Tibial nerve (tissue), 4 donors: ENCODE measurements at places on chromosomes 2 and 18. TPM values are rescaled to one million over a fixed set of nuclear protein-coding genes. Genes with fewer than 3 reads are reported as not detected.

The ZAP70 gene
- total RNA-seq = 3.5 TPM

DNA sequence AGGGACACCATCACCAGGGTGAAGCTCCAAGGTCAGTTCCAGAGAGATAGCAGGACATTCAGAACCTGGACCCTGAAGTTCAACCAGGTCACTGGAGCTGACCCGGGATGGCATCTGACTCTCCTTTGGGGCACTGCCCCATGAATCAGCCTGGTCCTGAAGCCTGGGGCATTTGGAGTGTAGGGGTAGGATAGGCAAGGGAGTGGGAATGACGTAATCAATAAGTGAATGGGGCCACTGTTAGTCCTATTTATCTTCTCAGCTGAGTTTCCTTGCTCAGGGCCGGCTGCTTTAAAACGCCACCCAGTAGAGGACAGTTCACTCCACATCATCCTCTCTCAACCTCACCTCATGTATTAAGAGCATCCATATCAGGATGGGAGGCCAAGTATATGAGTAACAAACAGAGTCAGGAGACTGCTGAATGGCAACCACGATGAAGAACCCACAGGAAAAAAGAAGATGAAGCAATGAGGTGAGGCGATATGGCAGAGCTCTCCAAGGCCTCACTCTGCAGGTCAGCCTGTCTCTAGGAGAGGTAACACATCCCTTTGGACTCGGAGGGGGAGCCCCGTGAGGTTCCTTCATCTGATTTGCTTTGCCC lies 1.8 kb upstream of the RFX8 start:
- H3K4me3 ChIP-seq = no peak overlapping the region
- DNase-seq = no peak
- no peaks in the 10 kb centered on the region for H3K27me3 ChIP-seq
- H3K36me3 ChIP-seq = no peaks in the 10 kb centered on the region
- H3K4me1 ChIP-seq = no peaks in the 10 kb centered on the region

DNA sequence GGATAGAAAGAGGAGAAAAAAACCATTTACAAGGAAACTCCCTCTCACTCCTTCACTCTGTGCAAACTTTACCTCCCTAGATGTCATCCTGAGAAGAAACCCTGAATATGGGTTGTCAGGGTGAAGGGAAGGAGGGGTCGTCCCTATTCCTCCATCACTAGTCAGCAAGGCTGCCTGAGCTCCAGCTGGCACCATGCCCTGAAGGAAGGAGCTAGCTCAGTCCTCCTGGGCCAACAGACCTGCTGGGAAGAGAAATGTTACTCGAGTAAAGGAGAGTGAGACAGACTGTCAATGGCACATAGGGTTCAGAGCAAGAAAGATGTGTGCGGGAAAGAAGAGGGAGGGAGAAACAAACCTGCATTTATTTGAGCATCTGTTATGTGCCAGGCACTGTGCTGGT lies 18.3 kb upstream of the EPAS1 start:
- DNase-seq = no peak
- no peaks in the 10 kb centered on the region for H3K27me3 ChIP-seq
- H3K4me3 ChIP-seq = no peak overlapping the region
- no peak overlapping the region for H3K27ac ChIP-seq
- no peaks in the 10 kb centered on the region for H3K36me3 ChIP-seq
- H3K4me1 ChIP-seq = no peaks in the 10 kb centered on the region

The MAB21L4 gene
- not detected for total RNA-seq

DNA sequence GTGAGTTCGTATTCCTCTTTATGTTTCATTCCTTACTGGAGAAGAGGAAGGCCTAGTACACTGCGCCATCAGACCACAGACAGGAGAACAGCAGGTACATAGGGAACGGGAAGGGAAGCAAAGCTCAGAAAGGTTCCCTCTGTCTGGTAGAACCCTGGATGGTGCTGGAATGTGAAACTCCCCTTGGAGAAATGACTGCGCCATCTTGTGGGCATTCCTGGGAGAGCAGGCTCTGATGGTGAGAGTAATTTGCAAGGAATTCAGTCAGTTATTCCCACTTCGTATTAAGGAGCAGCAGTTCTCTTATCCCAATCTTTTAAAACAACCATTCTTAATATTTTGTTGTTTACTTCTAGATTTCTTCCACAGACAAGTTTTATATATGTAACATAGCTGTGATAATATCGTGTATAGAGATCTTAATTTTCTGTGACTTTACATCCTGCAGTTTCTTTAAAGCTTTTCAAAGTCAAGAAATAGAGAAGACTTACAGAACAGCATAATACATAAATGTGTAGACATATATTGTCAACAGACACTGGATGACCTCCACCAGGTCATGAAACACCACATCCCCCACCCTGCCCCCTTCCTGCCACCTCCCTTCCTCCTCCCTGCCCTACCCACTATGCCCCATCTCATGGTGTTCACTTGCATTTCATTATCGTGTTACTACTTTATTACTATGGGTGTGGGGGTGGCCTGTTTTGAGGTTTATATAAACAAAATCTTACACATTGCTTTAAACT lies 83.9 kb downstream of the ARHGEF4 start:
- no peaks in the 10 kb centered on the region for H3K4me1 ChIP-seq
- H3K27me3 ChIP-seq = no peaks in the 10 kb centered on the region
- H3K36me3 ChIP-seq = no peaks in the 10 kb centered on the region
- no peak overlapping the region for H3K27ac ChIP-seq
- peak; percentile 73 for DNase-seq

The CNTNAP5 gene
- 0.22 TPM for total RNA-seq

The MATN3 gene
- total RNA-seq = 29.9 TPM

- no peaks in the 10 kb centered on the region for H3K36me3 ChIP-seq
- DNase-seq = no peak
- no peak overlapping the region for H3K4me3 ChIP-seq
Measured at GRCh38 chr2:18795906-18796305, 206.5 kb upstream of the NT5C1B start.

DNA sequence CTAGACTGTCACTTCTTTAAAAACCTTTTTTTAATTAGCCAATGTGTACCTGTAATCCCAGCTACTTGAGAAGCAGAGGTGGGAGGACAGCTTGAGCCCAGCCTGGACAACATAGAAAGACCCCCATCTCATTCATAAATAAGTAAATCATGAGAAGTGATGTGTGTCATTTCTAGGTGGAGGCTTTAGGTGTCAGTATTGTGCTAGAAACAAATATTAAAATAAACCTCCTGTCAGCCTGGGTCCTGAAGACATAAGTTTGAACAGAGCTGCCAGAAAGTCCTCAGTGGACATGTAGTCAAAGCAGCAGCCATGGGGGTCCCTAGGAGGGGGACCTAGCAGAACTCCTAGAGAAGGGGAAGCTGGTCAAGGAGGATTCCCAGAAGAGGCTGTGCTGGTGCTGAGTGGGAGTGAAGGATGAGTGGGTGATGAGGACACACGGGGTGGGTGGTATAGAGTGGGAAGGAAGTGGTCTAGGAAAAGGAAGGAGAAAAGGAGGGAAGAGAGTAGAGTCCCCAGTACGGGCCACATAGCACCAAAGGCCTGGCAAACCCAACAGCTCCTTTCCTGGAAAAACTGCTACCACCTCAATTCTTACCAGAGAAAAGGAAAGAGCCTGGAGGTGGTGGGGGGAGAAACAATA lies 316.6 kb upstream of the NCKAP5 start:
- no peak overlapping the region for H3K27ac ChIP-seq
- DNase-seq = no peak
- H3K36me3 ChIP-seq = no peaks in the 10 kb centered on the region
- H3K4me1 ChIP-seq = no peaks in the 10 kb centered on the region
